ENCODE measurements at places on chromosomes 5 and 9. TPM values are rescaled to one million over a fixed set of nuclear protein-coding genes. Genes with fewer than 3 reads are reported as not detected.
A peak's percentile ranks its signal among the peaks of the same experiment; 100 is the strongest.

DNA sequence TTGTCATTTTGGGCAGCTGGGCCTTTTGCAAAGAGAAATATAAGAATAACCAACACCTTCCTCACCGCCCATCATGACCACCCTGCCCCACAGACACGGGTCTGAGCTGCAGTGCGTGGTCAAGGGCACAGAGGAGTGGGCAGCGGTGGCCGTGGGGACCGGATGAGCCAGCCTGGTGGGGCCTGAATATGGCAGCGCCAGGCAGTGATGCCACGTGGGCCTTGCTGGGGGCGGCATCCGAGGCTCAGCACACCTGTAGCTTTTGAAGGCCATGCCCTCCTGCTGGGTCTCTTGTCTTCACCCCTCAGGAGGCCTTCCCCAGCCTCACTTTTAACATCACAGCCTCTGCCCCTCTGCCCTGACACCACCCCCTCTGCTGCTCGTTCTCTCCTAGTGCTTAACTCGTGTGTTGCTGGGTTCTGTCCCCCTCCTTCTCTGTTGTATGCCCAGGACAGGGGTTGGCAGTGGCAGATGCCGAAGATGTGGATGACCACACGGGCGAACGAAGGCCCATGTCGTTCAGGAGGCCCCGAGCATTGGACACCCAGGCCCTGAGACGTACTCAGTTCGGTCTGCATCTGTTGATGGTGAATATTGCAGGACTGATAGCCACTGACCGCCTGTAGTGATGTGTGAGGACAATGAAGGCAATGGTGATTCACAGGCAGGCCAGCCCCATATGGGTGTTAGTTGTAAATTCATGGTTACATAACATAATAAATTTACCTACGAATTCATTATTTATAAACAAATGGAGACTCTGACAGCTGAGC lies 46.0 kb downstream of the AHRR start:
- peak; percentile 56 for DNase-seq

DNA sequence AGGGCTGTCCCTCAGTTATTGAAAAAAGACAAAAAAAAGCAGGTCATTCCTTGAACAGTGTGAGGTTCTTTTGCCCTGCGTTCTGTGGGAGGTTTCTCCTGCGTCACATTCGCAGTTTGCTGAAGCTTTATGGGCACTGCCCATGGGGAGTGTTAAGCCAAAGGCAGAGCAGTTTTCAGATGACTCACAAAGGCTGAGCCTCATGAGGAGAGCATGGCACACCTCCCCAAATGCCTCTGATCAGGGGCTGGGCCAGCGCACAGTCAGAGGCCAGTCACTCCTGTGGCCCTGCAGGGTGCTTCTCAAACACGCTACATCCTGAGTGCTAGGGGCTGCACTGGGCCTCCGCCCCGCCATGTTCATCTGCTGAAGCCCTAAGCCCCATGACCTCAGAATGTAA lies 38.4 kb downstream of the IRX1 start:
- no peak for DNase-seq

- no peak for DNase-seq
Measured at GRCh38 chr9:118088090-118088489, 383.9 kb downstream of the TLR4 start.

DNA sequence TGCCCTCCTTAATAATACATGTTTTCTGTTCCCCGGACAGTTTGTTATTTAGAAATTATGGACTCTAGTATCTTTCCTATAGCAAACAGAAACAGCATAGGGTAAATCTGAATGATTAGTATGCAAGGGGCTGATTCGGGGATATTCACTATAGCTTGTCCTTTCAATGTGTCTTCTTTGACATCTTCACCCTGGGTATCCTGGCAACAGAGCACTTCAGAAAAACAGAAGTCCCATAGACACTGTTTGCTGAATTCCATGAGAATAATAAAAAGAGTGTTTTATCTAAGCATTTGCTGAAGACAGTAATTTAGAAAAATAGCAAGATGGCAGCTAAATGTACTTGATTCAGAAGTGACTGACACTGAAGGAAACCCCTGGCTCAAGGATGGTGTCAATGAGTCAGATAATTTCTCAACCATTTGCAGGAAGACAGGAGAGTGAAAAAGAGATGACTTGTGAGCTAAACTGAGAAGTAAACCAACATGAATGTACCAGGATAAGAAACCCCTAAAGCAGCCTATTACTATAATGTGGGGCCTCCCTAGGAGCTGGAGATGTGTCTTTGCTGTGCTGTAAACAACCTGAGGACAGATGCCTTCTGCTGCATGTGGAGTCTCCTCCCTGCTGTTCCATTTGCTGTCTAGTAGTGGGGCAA lies 246.2 kb downstream of the MAN2A1 start:
- no peak for DNase-seq

DNA sequence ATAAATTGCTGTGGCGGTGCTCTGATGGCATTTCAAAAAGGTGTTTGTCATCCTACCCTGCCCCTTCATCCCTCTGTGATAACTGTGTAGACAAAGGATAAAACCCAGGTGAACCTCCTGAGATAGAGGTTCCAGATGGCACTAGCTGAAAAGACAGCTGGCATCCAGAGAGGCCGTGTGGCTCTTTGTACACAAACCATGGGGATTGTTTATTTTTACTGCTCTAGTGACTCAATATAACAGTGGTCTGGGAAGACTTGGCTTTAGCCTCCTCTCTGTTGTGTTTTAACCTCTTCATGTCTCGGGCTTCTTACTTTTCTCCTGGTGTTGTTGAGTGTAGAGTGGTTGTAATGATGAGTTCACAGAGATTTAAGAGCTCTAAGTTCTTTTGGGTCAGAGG lies 48.8 kb downstream of the SH3GL2 start:
- no peak for DNase-seq

GRCh38 chr5:89604342-89604741 lies 721.4 kb upstream of the MEF2C start:
- no peak for DNase-seq

- no peak for DNase-seq
Measured at GRCh38 chr5:81774374-81774773, 23.5 kb upstream of the SSBP2 start.

DNA sequence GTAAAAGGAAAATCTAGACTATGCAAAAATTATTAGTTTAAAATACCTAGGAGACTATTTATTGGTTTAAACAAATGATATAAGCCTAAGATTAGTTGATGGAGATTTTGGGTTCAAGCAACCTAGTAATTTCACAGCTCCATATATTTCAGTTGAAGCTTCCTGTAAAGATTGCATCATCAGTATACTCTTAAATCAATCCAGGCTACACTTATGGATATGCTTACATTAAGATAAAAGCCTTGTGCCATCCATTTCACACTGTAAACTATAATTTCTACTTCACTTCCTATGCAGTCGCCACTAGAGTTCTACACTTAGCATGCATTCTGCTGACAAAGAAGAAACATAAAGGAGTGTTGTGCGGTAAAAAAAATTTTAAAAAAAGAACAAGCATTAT lies 7.3 kb upstream of the LIX1 start:
- no peak for DNase-seq

GRCh38 chr5:34657274-34657921 lies 1.3 kb downstream of the RAI14 start:
- DNase-seq, result no peak

DNA sequence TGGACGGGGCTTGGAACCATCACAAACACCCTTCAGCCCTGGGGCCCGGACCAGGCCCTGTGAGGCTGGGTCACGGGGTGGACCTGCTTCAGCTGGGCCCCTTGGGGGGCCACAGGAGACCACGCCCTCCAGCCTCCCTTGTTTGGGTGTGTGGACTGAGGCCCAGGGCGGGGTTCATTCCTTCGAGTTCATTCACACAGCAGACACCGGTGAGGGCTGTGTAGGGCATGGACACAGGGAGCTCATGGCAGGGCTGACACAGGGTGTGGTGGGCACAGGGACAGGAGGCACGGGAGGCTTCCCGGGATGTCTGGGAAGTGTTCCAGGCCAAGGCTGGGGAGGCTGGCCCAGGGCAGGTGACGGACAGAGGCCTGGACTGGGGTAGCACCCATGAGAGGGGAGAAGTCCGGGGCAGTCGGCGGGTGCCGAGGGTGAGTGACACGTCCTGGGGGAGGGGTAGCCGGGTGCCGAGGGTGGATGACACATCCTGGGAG lies 8.9 kb downstream of the DNLZ start:
- no peak for DNase-seq

GRCh38 chr9:1458503-1458902 lies 408.3 kb downstream of the DMRT2 start:
- DNase-seq, result no peak

DNA sequence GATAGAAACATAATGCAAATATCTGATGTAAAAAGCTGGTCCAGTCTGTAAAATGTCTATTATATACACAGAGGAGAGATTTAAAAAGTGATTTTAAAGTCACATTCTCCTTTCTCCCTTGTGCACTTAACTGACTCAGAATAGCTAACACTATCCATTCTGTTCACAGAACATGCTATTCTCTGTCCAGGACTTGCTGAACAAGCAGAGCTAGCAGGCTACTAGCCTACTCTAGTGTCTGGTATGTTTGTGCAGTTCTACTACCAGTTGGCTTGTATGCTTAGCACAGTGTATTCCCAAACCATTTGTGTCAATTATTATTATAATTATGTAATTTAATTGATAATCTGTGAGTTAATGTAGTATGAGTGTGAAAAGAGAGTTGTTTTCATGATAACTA lies 161.7 kb upstream of the NUDT12 start:
- no peak for DNase-seq

- DNase-seq, result peak; percentile 51
Measured at GRCh38 chr5:135236908-135237747, 161.9 kb downstream of the MACROH2A1 start.

GRCh38 chr9:135014311-135015010 lies 73.0 kb upstream of the OLFM1 start:
- no peak for DNase-seq

GRCh38 chr5:55509796-55510522 lies 24.8 kb downstream of the PLPP1 start:
- DNase-seq, result no peak

GRCh38 chr9:38445154-38446043 lies 21.1 kb upstream of the IGFBPL1 start:
- DNase-seq, result no peak

DNA sequence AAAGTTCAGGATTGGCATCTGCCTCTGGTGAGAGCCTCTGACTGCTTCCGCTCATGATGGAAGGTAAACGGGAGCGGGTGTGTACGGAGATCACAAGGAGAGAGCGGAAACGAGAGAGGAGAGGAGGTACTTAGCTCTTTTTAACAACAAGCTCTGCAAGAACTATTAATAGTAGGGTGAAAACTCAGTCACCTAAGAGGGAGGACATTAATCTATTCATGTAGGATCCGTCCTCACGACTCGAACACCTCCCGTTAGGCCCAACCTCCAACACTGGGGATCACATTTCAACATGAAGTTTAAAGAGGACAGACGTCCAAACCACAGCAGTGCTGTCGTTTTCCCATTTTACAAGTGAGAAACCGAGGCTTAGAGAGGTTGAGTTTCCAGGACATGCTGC lies 173.7 kb downstream of the SLC28A3 start:
- no peak for DNase-seq

DNA sequence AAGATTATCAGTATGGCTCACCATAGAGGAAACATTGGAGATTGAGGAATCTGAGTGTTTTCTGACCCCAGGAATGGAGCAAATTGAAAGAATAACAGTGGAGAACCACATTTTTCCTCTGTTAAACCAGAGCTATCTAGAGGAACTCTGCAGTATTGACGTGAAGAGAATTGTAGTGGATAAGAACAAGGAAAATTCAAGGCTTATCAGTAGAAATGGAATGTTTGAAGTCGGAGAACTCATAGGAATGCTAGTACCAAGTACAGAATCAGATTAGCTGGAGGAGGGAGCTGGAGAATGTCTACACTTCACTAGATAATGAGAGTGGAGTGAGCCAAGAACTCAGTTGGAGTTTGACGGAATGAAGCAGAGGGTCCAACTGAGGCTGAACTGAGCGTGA lies 50.3 kb downstream of the SNCAIP start:
- no peak for DNase-seq

GRCh38 chr9:105296877-105297287 lies 52.4 kb downstream of the SLC44A1 start:
- no peak for DNase-seq

GRCh38 chr5:78659714-78660113 lies 11.1 kb upstream of the LHFPL2 start:
- no peak for DNase-seq

GRCh38 chr9:78682216-78682615 lies 385.3 kb downstream of the PSAT1 start:
- DNase-seq, result no peak

GRCh38 chr5:103425686-103426454 lies 136.7 kb downstream of the NUDT12 start:
- DNase-seq, result no peak

- DNase-seq, result no peak
Measured at GRCh38 chr5:173488144-173488543, 128.3 kb downstream of the BOD1 start.

GRCh38 chr5:126416266-126416925 lies 6.8 kb upstream of the GRAMD2B start:
- no peak for DNase-seq

DNA sequence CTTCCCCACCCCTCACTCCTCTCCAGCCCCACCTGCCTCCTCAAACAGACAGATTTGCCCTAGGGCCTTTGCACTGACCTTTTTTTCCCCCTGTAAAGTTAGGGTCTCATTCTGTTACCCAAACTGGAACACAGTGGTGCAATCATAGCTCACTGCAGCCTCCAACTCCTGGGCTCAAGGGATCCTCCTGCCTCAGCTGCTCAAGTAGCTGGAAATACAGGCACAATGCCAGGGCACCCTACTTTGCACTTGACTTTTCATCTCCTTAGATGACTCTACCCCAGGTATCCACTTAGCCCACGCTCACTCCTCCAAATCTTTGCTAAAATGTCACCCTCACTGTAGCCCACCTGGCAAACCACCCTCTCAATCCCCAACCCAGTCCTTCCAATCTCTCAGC lies 2.2 kb downstream of the DYNC2I2 start:
- DNase-seq, result no peak

DNA sequence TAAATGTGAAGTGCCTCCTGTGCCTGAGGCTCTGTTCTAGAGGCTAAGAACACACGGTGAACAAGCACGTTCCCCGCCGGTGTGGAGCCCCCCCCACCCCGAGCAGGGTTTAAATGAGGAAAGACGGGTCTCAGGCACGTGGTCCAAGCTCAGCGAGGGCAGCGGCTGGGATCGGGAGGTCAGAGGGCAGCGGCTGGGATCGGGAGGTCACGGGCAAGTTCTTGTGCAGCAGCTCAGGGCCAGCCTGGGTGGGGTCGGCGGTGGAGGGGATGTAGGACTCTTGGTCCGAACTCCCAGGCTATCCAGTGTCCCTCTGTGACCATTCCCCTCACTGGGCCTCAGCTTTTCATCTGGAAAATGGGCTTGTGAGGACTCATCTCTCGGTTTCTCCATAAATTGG lies 2.7 kb upstream of the GBGT1 start:
- DNase-seq, result peak; percentile 75

The PCDHB12 gene
- 2.4 TPM for total RNA-seq

The HTR1A gene
- total RNA-seq, result not detected

The AP3S1 gene
- 190 TPM for total RNA-seq

The MAT2B gene
- total RNA-seq, result 98.1 TPM

The SLC25A2 gene
- 0.57 TPM for total RNA-seq

The FOXI1 gene
- total RNA-seq, result not detected

The RETREG1 gene
- total RNA-seq, result 9.0 TPM

The AJM1 gene
- total RNA-seq, result 7.9 TPM

The NTNG2 gene
- 22.4 TPM for total RNA-seq

The MOB3B gene
- 21.9 TPM for total RNA-seq

The CDX1 gene
- total RNA-seq, result not detected
